NCI-H1436 treated with DMSO at 0.1 percent for 48 hours (cell line): ENCODE measurements at places on chromosomes 5 and 9.

- no peak for DNase-seq
These were observed 62.6 kb downstream of the NUP214 start for GRCh38 chr9:131187957-131188356.

DNA sequence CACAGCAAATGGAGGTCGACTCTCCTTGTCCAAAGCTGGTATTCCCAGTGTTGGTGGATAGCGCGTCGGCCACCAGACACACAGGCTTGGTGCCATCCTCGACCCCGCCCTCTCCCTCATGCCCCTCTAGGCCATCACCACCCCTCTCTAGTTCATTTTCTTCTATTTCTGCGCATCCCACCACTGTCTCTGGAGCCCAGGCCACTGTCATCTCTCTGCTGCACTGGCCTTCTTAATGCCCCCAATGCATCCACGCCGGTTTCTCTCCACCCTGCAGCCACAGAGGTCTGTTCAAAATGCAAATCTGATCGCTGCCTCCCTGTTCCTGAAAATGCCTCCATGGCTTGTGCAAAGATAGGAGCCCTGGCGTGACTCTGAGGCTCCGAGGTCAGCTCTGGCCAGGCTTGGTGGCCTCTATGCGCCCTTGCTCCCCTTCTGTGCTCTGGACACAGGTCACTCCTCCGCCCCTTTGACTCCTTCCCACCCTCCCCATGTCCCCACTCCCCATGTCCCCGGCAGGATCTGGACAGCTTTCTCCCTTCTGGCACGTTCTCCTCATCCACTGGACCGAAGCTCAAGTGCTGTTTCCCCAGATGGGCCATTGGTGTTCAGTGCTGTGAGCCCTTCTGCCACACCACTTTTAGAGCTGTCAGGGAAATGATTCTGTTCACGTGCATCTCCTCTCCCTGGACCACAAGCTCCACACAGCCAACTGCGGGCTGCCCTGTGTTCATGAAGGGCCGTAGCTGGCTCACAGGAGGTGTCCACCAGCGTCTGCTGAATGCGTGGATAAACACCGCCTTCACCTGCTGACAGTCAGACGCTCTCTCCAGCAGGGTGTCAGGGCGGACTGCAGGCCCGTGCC is 59.5 kb upstream of the RNF130 start:
- no peak for DNase-seq

GRCh38 chr9:91315191-91315590 is 46.5 kb downstream of the AUH start:
- no peak for DNase-seq

DNA sequence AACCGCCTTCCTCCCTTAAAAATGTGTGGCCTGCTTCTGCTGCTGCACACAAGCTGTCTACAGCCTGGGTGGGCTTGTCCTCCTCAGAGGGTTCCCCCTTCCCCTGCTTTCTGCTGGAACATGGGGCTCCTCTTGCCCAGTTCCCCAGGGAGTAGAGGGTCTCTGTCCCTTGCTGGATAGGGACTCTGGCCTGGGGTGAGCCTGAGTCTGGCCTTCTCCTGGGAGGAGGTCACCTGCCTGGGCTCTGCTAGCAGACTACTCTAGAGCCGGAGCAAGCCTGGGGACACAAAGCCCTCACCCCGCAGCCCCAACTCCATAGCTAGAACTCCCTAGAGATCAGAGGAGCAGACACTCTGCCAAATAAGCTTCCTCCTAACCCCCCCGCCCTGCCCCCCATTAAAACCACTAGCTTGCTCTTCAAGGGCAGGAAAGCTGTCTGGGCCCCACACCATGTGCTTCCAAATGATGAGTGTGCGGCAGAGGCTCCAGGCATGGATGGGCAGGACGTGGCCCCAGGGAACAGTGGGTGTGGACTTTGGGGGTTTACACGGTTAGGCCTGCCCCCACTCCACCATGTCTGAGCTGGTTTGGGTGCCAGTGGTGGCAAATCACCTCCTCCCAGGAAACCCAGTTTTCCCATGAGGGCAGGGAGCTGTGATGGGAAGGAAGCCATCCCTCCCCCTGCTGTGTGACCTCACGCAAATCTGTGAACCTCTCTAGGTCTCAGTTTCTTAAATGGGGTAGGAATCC is 10.0 kb downstream of the TCF7 start:
- no peak for DNase-seq

DNA sequence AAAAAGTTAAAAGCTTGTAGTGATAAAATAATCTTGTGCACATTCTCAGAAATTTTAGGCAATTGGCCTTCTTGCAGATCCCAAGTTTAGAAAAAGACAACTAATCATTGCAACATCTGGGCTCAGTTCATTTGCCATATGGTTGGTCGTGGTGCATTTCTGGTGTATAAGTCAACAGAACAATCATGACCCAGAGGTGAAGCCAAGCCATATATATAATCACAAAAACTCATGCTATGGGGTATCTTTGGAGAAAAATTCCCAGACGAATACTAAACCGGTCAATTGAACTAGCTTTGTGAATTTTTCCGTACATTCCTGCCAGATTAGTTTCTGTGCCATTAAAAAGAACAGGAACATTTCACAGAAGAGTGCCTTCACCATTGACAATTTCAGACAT is 50.3 kb downstream of the FYB1 start:
- no peak for DNase-seq

DNA sequence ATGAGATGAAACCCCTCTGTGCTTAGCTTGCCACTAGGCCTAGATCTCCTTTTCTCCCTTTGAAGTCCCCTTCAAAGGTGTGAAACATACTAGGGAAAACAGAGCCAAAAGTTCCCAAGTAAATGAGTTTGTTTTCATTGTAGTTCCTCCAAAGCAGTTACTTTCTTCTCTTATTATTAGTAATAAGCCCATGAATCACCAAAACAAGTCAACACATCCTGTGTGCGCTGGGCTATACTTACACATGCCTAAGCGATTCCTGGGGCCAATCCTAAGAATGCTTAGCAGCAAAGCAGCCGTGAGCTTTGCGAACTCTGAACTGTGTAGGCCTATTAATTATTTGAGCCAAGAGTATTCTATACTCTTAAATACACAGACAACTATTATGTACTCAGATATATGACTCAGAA is 7.6 kb downstream of the ENC1 start:
- DNase-seq: no peak

- DNase-seq: peak; percentile 98
These were observed 551.5 kb upstream of the TLE4 start for GRCh38 chr9:79020276-79020675.

DNA sequence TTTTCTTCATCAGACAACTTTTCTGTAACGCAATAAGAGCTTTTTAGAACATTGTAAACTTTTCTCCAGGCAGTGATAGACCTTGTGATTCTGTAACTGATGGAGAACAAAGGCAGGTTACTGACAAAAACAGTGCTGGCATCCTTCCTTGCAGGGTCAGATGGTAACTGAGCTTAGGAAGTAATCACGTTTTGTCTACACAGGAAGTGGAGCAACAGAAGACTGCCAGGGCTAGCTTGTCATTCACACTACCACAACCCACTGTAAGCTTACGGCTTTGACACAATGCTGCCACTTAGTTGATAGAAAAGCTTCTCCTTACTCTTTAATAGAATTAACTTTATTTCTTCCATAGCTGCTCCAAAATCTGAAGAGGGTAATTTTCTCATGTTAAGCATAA is 46.8 kb downstream of the FBN2 start:
- DNase-seq: no peak

GRCh38 chr9:117136461-117136860 is 278.4 kb downstream of the ASTN2 start:
- DNase-seq: no peak

GRCh38 chr9:27586304-27586703 is 13.0 kb upstream of the C9orf72 start:
- DNase-seq: no peak

DNA sequence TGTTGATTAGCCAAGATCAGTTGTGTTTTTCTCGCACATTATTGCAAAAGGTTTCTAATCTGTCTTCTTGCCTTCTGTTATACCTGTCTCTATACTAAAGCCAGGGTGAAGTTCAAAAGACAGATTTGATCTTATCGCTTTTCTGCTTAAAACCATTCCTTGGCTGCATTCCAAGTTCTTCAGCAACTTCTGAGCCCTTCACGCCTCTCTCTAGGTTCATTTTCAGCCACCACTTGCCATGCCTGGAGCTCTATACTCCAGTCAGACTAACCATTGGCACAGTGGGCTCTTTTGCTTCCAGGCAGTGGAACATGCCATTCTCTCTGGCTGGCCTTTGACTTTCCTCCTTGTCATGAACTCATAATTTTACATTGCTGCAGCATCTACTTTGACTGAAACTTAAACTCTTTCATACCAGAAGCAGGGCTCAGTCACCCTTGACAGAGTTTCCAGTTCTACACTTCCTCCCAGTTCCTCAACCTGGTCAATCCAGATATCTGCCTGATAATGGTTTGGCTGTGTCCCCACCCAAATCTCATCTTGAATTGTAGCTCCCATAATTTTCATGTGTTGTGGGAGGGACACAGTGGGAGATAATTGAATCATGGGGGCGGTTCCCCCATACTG is 114.4 kb downstream of the SLC12A2 start:
- no peak for DNase-seq
